ENCODE measurements at places on chromosomes 2 and 18. TPM values are rescaled to one million over a fixed set of nuclear protein-coding genes. Genes with fewer than 3 reads are reported as not detected.

GRCh38 chr2:201938156-201938775 is 95.4 kb upstream of the FZD7 start:
- no peak for DNase-seq

Gene CD8B
- total RNA-seq = not detected

Gene RUFY4
- not detected for total RNA-seq

DNA sequence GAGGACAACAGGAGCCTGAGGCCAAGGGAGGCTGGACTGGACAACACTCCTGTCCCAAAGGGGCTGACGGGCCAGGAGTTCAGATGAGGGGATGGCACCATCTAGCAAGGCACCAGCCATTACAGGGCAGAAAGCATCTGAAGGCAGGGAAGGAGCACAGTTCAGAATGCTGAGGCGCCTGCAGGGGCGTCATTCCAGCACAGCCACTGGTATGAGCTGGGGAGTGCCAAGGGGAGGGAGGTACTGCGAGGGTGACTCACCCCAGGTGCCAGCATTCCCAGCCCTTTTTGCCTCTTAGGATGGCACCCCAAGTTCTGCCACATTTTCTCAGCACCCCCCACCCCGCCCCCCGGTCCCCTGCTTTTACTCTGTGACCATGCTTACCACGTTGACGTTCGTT is 129.8 kb upstream of the EPAS1 start:
- peak; percentile 65 for DNase-seq

DNA sequence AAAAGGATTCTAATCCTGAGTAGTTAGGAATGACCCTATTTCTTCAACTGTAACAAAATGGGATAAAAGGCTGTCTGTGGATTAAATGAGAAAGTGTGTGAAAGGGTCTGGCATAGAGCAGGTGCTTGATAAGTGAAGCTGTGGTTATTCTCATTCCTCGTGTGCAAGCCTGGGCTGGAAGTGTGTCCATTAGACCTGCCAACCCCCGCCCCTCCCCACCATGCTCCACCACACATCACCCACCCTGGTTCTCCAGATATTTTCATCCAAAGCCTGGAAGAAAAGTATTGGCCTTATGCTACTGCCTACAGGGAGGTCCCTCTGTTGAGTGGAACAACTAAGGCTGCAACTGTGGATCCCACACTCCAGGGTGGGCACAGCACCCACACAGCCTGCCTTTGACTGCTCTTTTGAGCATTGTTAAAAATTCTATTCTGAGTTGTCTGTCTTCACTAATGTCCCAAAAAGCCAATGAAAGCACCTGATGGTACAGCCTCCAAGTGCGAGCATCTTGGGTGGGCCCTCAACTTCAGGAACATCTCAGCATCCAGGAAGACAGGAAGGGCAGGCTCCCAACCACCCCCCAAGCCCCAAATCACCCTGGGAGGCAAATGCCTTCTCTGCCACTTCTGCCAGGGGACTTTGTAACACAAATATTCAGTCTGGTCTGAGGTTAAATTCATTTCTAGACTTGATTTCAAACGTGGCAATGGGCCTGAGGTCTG is 102.8 kb upstream of the PPP1CB start:
- DNase-seq = no peak

Gene POTEE
- not detected for total RNA-seq

- no peak for DNase-seq
Measured at GRCh38 chr18:74110149-74110548, 37.5 kb downstream of the FBXO15 start.

All from A172 (cell line).